ENCODE measurements at places on chromosomes 16 and 17.

DNA sequence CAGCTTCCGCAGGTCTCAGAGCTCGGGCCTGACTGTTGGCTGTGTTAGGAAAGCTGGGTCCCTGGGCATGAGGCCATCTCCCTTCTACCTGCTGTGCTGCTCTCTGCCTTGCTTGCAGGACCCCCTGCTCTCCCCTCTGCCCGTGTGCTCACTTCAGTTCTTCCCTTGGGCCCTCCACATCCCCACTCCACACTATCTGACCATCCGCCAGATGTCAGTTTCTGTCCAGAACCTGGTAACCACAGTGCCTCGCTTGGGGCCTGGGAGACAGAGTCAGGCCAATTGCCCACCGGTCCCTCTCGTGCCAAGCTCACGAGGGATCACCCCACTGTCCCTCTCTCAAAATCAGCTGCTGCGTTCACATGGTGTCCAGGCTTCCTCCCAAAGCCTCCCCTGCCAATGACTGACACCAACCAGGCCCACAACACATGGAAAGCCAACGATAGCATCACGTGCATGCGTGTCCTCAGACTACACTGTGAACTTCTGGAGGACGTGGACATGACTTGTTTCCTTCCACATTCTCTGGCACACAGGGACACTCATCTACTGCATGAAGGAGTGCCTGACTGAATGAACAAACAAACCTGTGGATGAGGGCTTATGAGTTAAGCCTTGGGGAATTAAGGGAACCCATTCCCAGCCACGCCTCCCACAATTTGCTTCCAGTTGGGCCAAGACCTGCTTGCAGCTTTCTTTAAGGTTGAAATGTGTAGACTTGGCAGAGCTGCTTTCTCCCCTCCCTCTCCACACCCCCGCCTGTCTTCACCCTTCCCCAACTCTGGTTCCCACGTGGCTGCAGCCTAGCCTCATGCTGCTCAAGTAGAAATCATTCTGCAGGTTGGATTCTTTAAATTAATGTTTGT, 72.5 kb upstream of the ZNF423 start:
- no peak for DNase-seq

DNA sequence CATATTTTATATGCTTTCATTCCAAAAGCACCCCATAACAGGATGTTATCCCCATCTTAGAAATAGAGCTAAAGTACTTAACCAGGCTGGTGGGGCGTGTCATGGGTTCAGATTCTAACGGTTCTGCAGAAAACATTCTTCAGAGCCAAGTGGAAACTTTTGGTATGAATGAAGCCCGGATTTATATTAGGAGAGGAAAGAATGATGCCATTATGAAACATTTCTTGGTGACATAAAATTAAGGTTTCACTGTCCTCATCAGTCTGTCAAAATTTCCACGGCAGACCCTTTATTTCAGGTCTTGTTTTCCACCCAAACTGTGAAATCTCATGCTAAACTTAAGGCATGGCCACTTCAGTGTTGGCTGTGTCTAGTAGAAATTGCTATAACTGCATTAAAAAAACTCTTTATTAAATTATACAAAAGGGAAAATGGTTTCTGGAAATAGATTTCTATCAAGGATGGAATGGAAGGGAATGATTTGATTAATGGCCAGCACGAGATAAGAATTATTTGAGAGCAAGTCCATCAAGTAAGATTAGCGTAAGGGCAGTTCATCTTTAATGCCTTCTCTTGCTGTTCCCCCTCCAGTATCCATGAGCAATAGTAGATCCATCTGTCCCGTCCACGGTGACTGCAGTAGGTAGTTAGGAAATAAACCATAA, 11.7 kb downstream of the PRKCA start:
- no peak for DNase-seq

GRCh38 chr16:13926464-13926863, 6.5 kb downstream of the ERCC4 start:
- no peak for DNase-seq

- DNase-seq, result no peak
Measured at GRCh38 chr17:17093764-17094163, 51.5 kb downstream of the MPRIP start.

DNA sequence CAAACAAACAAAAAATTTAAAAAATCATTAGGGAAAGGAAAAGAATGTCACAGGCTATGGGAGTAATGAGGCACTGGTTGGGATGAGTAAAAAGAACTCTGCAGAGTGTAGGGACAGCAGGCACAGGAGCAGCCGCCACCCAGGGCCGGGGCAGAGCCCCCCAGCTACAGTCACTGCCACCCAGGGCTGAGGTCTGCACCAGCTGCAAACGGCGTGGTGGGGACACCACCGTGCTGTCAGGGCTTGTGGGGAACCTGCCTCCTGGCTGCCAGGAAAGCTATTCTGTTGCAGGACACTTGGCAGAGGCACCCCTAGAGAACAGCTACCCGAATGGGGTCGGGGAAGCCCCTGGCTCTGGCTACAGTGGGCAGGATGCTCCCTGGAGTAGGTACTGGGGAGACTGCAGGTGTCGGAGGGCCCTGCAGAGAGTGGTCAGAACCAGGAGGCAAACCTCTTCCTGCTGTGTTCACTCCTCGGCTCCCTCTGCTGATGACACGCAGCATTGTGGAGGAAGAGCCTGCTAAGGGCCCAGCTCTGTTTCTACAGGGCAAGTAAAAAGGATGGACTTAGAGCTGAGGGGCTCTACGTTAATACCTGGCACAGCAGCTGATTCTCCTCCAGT, 32.3 kb upstream of the CAPN15 start:
- DNase-seq, result no peak

DNA sequence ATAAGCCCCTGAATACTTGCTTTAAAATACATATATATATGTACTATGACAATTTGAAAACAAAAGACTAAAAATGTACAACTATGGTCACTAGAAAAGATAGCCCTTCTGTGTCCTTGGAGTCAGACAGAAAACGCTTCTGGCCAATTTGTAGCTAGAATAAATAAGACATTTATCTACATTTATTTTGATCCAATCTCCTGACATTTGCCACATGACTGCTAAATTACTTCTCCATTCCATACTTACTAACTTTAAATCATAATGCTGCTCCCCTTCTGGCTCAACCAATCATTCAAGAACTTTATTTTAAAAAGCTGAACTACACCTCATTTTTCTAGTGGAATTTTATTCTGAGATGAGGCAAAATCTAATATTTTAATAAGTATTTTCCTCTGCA, 65.8 kb downstream of the CYTH1 start:
- DNase-seq, result no peak

- no peak for DNase-seq
Measured at GRCh38 chr16:2160915-2161551, 5.5 kb downstream of the TRAF7 start.

- no peak for DNase-seq
Measured at GRCh38 chr17:14320098-14320497, 19.2 kb downstream of the HS3ST3B1 start.

GRCh38 chr16:73058616-73059409, 10.9 kb upstream of the ZFHX3 start:
- DNase-seq, result no peak

GRCh38 chr17:68398691-68399637, 58.3 kb downstream of the WIPI1 start:
- no peak for DNase-seq

DNA sequence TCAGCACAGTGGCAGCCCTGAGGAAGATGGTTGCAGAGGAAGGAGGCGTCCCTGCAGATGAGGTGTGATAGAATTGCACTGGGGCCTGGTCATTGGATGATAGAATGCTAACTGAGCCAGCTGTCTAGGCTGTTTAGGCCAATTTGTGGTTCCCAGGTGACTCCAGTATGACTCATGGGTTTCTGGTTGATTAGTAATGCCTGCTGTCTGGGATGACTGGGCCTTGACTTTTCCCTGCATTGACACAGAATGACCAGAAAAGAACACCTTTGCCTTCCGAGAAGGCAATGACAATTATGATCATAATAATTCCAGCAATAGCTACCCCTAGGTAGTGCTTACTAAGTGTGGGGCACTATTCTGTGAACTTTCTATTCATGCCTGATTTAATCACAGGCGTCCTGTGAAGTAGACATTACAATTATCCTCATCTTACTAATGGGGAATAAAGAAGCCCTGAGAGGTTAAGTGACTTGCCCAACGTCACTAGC, 31.5 kb downstream of the USP43 start:
- no peak for DNase-seq

DNA sequence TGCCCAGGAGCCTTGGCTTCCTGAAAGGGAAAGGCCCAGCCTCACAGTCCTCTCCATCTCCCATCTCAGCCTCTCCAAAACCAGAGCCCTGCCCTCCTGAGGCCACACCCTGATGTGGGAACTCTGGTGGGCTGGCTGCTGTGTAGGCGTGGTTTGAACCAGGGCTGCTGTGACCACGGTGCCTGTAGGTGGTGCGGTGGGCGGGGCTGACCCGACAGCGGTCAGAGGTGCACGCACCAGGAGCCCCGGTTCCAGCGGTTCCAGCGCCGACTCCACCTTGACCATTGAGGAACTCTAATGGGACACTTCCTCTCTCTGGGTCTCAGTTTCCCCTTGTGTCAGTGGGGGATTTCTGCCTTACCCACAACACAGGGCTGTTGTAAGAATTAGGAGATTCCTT, 2.4 kb downstream of the RAP1GAP2 start:
- DNase-seq, result no peak

DNA sequence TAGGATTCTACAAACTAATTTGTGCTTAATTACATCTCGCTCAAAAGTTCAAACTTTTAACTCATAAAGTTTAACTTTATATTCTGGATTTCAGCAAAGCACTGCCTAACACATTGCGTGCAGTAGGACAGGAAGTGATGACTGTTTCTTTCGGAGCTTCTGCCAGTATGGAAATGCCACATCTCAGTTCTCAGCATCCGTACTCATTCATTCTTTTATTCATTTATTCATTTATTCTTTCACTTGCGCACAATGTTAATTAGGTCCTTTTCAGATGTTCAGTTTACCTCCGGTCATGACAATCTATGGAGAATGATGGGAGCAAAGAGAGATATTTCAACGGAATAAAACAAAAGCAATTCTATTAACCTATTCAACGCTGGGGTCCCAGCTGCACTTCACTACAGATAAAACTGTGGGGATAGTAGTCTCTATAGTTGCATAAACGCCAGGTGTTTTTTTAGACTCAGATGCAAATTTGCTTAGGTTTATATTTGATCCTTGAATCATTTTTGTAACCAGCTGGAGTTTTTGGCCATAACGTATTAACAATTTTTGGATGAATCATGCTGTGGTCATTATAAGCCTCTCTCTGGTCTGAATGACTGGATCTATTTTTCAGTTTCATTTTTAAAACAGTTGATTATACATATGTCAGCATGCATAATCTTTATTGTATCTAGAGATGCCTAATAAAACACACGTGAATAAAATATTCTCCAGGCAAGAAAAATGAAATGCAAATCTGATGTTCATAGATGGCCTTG, 143.9 kb downstream of the KCNJ2 start:
- no peak for DNase-seq

DNA sequence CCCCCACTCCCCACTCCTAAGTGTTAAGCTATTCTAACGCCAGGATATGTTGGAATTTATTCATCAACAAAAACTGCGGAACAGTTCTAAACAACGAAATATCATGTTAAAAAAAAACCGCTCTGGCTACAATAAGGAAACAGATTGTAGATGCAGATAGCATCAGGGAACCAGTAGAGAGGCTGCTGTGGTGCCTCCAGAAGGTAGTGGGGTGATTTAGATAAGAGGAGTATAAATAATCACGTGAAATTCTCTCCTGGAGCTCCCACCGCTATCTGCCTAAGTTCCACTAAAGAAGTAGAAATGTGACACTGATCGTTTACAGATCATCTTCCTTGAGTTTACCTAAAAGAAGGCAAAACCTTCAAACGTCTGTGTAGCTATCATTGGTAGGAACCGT, 8.0 kb downstream of the AHSP start:
- DNase-seq, result no peak

GRCh38 chr16:11349599-11350276, 4.5 kb downstream of the RMI2 start:
- peak; percentile 50 for DNase-seq

GRCh38 chr17:7290166-7290565, 4.3 kb downstream of the YBX2 start:
- no peak for DNase-seq

- DNase-seq, result no peak
Measured at GRCh38 chr17:77382356-77382911, 241.7 kb downstream of the SEC14L1 start.

GRCh38 chr17:77273397-77274085, 132.8 kb downstream of the SEC14L1 start:
- DNase-seq, result no peak

DNA sequence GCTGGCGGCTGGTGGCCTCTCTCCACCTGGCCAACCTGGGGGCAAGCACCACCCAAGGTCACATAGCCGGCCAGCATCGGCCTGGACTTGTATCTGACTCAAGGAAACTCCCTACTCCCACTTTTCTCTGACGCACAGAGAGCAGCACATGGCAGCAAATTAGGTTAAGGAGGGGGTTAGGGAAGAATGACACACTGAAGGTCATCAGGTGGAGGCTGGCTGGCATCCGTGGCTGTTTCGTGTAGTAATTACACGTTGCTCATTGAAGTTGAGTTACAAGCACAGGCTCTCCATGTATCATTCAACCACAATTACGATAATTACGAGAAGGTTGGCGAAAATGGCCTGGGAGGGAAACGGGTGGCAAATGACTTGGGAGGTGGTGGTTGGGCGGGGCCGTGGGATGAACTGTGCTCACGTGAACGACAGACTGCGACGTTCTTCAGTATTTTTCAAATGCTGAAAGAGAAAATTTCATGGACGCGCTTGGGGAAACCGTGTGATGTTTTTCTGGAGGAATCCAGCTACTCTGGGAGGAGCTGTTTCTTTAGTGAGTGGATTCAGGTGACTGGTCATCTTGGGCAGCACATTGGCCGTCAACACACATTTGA, 4.0 kb upstream of the METRNL start:
- DNase-seq, result no peak

GRCh38 chr17:30271102-30271501, 20.6 kb downstream of the BLMH start:
- DNase-seq, result no peak
